Pancreas (tissue), 10 donors: ENCODE measurements at places on chromosomes 6 and 20.

DNA sequence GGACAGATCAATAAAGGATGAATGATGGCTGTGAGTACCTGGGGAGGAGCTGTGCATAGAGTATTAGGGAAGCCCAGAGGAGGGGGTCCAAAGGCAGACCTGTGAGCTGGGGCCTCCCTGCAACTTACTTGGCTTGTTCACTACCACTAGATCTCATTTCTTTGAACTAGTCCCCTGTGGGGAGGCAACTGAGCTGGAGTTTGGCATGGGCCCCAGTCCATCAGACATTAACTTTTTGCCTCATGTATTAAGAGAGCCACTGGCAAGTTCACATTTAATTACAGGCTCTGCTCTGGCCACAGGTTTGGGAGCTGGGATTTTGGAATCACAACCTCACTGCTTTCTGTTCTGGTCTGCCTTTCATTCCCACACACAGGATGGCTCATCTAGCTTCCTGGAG lies 254.1 kb downstream of the PRL start:
- peak; percentile 37 for DNase-seq

GRCh38 chr6:169388395-169389166 lies 134.9 kb upstream of the THBS2 start:
- no peak for DNase-seq

DNA sequence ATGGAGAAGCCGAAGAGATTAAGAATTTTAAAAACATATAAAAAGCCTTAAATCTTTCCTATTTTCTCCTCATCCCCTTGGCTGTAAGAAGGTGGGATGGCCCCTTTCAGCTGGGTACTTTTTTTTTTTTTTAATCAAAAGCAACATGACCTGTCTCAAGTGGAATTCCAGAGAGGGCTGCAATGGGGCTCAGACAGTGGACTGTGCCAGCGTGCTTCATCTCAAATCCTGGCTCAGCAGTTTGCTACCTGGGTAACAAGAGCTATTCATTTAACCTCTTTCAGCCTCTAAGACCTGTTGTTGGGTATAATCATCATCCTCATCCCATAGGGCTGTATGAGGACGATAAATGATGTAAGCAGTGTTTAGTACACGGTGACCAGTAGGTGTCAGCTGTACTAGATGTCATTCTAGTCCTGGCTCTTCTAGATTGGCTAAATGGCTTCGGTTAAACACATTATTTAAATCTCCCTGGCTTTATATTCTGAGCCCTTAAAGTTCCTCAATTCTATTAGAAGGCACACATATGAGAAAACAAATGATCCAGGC lies 6.9 kb upstream of the PPP1R3G start:
- no peak for DNase-seq

DNA sequence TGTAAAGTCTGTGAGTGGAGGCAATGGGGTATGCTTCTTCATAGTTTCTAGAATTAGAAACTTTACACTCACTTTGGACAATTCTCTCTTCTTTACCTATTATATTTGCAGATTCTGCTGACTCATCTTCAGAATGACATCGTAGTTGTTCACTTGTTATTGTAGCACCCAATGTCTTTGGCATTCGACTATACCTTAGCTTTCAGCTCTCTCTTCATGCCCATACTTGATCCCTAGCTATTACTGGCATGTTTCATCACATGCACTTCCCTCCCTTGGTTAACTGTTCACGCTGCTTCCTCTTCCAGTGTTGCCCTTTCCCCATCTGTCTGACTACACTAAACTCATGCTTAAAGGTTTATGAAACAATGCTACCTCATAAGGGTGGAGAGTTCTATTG lies 298.1 kb upstream of the TCF21 start:
- no peak for DNase-seq

- DNase-seq: no peak
Measured at GRCh38 chr20:6134592-6134991, 11.8 kb upstream of the FERMT1 start.

- peak; percentile 63 for DNase-seq
Measured at GRCh38 chr20:59525500-59526241, 78.7 kb upstream of the PHACTR3 start.

- DNase-seq: no peak
Measured at GRCh38 chr6:96786336-96786735, 50.9 kb downstream of the GPR63 start.

DNA sequence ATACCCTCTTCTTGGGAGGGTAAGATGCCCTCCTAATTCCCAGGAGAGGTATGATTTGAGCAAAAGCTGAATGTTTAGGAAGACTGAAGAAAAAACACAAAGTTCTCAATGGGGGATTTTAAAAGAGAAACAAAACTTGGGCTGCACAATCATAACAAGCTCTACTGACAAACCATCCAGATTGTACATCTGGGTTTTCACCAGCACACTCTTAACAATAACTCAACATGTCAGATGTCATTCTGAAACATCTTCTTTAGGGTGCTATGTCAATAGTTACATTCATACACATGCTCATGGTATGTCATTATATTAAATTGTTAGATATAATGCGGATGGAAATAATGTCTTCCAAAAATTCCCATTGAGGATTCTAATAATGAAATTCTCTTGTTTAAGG lies 95.1 kb downstream of the ASCC3 start:
- DNase-seq: no peak

GRCh38 chr6:6074190-6074589 lies 67.5 kb upstream of the NRN1 start:
- no peak for DNase-seq

- no peak for DNase-seq
Measured at GRCh38 chr6:36581716-36582115, 12.4 kb upstream of the SRSF3 start.

GRCh38 chr20:17875981-17876385 lies 92.6 kb downstream of the SNX5 start:
- DNase-seq: no peak

- DNase-seq: no peak
Measured at GRCh38 chr6:167710363-167710920, 116.3 kb upstream of the AFDN start.

GRCh38 chr6:112130878-112131277 lies 43.5 kb downstream of the FAM229B start:
- DNase-seq: no peak

GRCh38 chr6:16264785-16265184 lies 26.4 kb downstream of the GMPR start:
- DNase-seq: no peak

GRCh38 chr6:125919618-125920017 lies 37.0 kb upstream of the HINT3 start:
- DNase-seq: no peak

- DNase-seq: no peak
Measured at GRCh38 chr6:18350712-18351111, 36.4 kb upstream of the RNF144B start.
